ENCODE measurements at places on chromosomes 5 and 9. TPM values are rescaled to one million over a fixed set of nuclear protein-coding genes. Genes with fewer than 3 reads are reported as not detected.

GRCh38 chr5:102596113-102596512 is 97.3 kb upstream of the SLCO6A1 start:
- no peak for DNase-seq

GRCh38 chr5:76622076-76622475 is 1.1 kb downstream of the F2RL2 start:
- DNase-seq: no peak

GRCh38 chr5:37375091-37375490 is 4.0 kb upstream of the WDR70 start:
- no peak for DNase-seq

Gene ABHD17B
- total RNA-seq: 26.1 TPM

DNA sequence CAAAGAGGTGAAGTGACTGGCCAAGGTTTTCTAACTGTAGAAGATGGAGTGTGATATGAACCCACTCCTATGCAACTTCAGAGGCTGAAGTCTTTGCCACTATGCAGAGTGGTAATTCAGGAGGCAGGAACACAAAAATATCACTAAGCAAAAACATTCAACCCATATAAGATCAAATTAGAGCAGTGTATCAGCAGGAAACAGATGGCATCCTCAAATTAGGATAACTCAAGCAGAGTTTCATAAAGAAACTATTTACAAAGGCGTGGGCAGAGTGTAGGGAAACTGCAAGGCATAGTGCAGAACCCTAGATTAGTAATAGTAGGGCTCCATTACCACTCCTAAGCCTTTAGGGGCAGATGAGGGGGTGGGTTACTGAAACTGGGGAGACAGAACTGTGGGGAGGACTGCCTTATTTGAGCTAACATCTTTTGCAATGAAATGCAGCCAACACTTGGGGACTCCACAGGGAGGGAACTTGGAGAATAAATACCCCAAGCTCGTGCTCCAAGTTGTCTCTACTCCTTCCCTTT is 72.2 kb downstream of the PTTG1 start:
- no peak for DNase-seq

Gene IL9
- not detected for total RNA-seq

Gene GABRB2
- total RNA-seq: not detected

GRCh38 chr5:61330341-61330844 is 1.7 kb upstream of the ZSWIM6 start:
- no peak for DNase-seq

Gene CCNI2
- 0.04 TPM for total RNA-seq

Gene TAL2
- not detected for total RNA-seq

GRCh38 chr9:134168757-134169550 is 4.6 kb upstream of the RNU6ATAC start:
- no peak for DNase-seq

DNA sequence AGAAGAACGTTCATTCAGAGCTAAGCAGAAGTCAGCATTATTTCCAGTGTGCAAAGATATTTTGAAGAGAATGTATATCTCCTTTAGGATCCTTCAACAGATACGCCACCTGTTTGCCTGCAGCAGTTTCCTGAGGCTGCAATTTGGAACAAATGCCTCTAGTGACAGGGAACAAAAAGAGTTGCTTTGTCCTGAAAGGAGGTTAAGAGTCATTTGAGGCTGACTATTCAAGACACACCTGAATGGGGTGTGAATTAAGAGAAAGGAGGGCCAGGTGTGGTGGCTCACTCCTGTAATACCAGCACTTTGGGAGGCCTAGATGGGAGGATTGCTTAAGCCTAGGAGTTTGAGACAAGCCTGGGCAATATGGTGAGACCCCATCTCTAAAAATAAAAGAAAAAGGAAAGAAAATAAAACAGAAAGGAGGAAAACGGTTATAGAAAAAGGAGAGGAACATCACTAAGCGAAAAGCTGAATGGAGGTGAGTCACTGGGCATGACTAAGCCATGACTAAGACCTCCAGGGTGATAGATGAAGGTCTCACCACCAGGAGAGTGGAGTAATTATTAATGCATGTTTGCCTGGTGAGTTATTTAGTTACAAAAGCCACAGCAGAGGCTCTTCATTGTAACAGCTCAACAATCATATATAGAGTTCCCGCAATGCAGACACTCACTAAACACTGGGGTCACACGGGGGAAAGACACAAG is 255.2 kb upstream of the TNC start:
- DNase-seq: no peak

Gene ECM2
- total RNA-seq: 0.18 TPM

Gene MEIKIN
- not detected for total RNA-seq

Gene TICAM2
- total RNA-seq: 2.1 TPM

Gene LCN15
- total RNA-seq: not detected

Gene GFI1B
- total RNA-seq: not detected

GRCh38 chr5:154732212-154732611 is 23.0 kb upstream of the LARP1 start:
- no peak for DNase-seq

Gene OBP2B
- total RNA-seq: not detected

DNA sequence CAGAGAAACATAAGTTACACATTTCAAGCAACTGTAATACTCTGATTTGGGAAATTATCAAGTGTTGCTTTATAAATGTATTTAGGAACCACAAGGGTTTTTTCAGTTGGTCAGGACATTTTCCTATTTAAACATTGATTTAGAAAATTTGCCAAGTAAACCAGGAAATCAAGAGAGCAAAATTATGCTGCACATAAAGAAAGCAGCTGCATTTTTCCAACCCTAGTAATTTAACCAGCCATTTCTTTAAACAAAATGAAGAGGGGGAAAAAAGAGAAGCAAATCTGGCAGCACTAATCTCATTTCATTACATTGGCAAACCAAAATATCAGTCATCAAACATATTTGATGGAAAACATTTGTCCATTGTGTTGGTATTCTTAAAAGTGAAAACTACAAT is 271.4 kb downstream of the TLE1 start:
- DNase-seq: no peak

DNA sequence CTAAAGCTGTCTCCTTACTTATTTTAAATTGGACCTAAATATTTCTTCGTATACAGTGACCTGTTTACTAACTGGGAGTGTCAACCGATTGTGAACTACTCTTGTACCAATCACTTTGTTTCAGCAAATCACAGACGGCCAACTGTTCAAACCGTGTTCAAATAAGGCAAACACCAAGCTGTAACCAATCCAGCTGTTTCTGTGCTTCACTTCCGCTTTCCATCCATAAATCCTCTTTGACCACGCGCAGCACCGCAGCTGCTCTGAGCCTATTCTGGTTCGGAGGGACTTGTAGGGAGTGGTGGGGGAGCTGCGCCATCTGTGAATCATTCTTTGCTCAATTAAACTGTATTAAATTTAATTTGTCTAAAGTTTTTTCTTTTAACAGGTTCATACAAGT is 4.8 kb upstream of the FAM240B start:
- DNase-seq: no peak

- DNase-seq: no peak
Measured at GRCh38 chr9:124389146-124389939, 25.9 kb downstream of the PSMB7 start.

Gene ANKRD31
- total RNA-seq: not detected

DNA sequence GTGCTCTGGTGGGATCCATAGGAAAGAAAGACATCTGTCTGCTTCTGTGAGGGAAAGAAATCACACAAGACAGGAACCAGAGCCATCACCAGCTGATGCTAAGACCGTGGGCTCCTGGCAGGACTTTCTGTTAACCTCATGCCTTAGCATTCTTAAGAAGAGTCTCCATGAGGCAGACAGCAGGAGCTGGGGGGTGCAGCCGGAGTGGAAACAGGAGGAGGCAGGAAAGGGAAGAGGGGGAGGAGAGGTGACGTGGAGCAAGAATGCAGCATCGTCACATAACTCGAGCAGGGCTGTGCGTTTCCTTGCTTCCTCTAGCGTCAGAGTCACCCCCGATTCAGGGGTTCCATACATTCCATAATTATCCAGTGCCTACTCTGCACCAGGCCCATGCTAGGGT is 53.6 kb downstream of the ERGIC1 start:
- DNase-seq: peak; percentile 86

DNA sequence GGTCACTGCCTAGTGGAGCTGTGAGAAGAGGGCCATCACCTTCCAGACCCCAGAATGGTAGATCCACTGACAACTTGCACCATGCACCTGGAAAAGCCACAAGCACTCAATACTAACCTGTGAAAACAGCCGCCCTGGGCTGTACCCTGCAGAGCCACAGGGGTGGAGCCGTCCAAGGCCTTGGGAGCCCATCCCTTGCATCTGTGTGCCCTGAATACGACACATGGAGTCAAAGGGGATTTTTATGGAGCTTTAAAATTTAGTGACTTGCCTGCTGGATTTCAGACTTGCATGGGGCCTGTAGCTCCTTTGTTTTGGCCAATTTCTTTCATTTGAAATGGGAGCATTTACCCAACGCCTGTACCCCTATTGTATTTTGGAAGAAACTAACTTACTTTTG is 62.4 kb upstream of the HTR4 start:
- DNase-seq: no peak

DNA sequence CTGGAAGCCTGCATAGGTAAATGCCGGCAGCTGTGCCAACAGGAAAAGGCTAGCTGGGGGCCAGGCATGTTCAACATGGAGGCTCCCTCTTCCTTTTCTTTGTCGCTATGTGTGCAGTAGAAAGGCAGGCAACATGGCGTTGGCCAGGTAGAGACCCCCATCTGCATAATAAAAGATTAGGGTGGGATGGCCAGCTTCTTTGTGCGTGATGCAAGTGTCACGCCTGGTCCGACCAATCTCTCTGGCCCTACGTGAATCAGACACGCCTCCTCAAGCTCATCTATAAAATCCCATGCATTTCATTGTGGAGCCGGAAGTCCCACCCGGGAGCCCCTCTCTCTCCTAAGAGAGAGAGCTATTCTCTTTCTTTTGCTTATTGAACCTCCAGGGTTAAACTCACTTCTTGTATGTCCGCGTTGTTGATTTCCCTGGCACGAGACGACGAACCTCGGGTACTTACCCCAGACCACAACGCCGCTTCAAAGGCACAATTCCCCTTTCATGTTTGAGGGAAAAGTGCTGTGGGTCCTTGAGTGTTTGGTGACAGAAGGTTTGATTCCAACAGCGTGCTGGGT is 25.0 kb upstream of the C5orf47 start:
- no peak for DNase-seq

GRCh38 chr9:136619742-136620440 is 42.8 kb upstream of the EGFL7 start:
- no peak for DNase-seq

Gene MLANA
- not detected for total RNA-seq

- no peak for DNase-seq
Measured at GRCh38 chr9:512555-513272, 298.0 kb downstream of the DOCK8 start.

Gene UBAP2
- 14.0 TPM for total RNA-seq

- no peak for DNase-seq
Measured at GRCh38 chr9:33320230-33320567, 29.9 kb downstream of the NFX1 start.

DNA sequence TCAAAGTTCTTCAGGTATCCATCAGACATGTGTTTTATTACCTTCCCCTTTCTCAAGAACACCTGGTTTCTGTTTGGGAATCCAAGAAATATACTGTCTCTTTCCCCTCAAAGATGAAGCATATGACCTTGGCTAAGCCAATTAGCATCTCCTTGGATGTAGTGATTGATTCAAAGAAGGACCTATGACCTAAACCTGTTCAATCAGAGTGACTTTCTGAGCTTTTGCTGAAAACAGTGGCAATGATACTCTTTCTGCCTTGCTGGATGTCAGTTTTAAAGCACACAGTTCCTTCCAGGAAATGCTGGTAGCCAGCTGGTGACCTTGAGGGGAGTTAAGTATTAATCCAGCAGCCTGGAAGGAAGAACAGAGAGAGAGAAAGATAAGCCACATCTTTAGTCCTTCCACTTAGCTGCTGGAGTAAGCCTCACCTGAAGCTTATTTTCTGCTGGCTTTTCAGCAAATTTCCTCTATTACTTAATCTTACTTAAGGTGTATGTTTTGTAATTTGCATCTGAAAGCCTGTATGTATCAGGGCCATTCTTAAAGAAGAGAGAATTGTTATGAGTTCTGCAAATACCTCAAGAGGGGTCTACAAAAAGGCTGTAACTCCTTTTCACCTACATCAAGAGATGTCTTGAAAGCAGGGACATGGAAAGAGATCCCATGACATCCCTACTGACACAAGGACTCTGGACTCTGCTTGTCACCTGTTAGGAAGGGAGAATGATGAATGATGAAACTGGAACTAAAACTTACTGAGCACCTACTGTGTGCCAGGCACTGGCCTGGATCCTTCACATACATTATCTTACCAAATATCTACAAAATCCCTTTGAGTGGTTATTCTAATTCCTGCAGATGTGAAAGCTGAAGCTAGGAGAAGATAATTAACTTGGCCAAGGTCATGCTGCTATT is 35.2 kb upstream of the PIK3R1 start:
- DNase-seq: no peak

DNA sequence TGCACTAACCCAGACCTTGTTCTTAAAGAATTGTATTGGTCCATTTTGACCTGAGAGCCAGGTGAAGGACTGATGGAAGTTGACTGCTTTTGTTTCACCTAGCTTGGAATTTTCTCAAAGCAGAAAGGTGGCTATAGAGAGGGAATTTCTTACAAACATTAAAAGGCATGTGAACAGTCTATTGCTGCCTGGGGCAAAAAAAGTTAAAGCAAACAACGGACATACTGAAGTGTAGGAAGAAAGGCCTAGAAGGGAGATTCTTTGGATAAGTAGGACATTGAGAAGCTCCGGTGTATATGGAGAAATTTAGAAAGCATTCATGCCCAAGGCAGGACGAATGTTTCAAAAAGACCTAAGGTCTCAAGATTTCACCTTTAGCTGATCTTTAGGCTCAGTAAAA is 11.7 kb downstream of the CATSPER3 start:
- DNase-seq: no peak

- DNase-seq: no peak
Measured at GRCh38 chr5:102531506-102531905, 32.7 kb upstream of the SLCO6A1 start.

DNA sequence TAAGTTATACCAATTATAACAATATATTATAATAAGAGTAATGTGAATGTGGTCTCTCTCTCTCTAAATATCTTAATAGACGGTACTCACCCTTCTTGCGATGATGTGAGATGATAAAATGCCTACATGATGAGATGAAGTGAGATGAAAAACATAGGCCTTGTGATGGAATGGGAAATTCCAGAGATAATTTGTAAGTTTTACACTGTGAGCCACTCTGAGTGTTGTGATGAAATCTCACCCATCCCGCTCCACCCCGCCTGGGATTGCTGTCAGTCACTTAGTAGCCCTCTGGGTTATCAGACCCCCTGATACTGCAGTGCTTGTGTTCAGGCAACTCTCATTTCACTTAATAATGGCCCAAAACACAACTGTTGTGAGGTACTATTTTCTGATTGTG is 10.5 kb downstream of the SUSD3 start:
- DNase-seq: no peak

GRCh38 chr9:105244734-105245028 is 230 bp downstream of the SLC44A1 start:
- no peak for DNase-seq

All from pulmonary artery endothelial cell (primary cell).